BJ (cell line): ENCODE measurements at places on chromosomes 2 and 18. TPM values are rescaled to one million over a fixed set of nuclear protein-coding genes. Genes with fewer than 3 reads are reported as not detected.

CXCR1 gene
- polyA plus RNA-seq: not detected in 2 replicates

DNA sequence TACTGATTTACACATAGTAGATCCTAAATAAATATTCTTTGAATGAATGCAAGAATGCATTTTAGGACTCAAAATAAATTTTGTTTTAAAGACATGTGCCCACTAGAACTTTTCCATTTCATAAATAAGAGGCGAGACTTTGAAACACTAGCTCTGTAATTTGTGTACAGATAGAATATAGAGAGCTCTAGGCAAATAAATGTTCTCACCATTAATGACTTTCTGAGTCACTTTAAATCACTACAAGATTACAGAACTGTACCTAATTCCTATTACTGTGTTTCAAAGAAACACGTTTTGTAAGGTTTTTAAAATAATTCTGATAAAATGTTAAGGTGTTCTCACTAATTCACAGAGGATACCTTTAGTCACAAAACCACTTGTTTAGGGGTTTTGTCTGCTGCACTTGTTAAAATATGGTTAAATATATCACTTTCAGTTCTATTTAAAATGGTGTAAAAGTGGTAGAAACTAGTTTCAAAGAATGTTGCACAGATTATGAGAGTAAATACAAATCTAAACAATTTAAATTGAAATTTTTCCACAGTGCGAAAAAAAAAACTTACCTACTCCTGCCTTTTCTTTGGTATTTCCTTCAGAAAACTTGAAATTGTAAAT lies 158.7 kb upstream of the ZC3H15 start:
- DNase-seq: no peak

DNA sequence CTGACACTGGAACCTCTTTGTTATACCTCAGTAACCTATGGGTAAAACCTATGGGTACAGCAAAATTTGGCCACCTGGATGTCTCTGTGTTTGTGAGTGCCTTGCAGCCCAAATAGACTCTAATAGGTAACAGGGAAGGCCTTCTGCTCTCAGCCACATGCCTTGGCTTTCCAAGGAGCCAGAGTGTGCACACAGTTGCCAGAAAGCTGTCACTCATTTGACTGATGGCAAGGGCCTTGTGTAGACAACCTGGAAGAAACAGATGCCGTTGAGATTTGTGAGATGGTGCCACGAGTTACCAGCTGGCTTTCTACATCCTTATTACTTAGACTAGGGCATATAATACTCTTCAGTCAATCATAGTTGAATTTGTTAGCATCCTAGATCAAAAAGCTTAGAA lies 90.1 kb upstream of the RAB12 start:
- no peak for DNase-seq

DNA sequence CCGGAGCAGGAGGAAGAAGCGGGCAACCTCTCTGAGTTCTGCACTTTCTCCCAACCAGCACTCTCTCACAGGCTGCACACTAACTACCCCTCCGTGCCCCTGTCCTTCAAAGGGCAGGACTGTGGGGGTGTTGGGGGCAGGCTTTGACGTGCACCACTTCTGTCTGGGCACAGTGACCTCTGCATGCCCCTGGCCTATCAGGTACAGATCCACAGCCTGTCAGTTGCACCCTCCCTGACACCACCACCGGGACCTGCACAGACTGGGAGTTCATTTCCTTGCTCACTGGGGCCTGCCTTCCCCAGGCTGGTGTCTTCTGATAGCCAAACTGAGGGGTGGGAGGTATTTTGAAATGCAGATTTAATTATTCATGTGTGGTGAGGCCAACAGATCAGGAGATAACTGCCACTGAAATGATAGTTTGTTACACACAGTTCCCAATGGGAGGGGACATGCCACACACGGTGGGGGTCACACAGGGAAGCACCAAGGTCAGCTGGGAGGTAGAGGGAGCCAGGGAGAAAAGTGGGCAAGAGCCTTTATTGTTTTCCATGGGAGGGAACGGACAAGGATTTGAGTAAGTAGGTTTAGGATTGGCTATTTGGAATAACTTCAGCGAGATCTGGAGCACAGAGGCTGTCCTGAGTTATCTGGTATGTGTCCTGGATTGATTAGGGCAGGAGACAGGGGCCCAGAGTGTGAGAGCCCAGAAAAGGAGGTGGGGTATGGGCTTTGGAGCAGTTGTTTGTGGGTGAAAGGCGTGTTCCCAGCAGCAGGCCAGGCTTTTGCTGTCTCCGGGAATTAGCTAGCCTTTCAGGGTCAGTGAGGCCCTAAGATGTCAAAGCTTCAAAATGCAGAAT lies 251.6 kb downstream of the AFF3 start:
- no peak for DNase-seq

R3HDM1 gene
- polyA plus RNA-seq: 31.4 and 39.9 TPM in 2 replicates

EGR4 gene
- polyA plus RNA-seq: not detected in 2 replicates

CSRNP3 gene
- polyA plus RNA-seq: 0.18 and 0.23 TPM in 2 replicates

SP140 gene
- polyA plus RNA-seq: 0.29 and 0.36 TPM in 2 replicates

ZNF2 gene
- 3.2 and 4.1 TPM in 2 replicates for polyA plus RNA-seq

GRCh38 chr2:241334813-241335212 lies 19.1 kb downstream of the SEPTIN2 start:
- no peak for DNase-seq

DNA sequence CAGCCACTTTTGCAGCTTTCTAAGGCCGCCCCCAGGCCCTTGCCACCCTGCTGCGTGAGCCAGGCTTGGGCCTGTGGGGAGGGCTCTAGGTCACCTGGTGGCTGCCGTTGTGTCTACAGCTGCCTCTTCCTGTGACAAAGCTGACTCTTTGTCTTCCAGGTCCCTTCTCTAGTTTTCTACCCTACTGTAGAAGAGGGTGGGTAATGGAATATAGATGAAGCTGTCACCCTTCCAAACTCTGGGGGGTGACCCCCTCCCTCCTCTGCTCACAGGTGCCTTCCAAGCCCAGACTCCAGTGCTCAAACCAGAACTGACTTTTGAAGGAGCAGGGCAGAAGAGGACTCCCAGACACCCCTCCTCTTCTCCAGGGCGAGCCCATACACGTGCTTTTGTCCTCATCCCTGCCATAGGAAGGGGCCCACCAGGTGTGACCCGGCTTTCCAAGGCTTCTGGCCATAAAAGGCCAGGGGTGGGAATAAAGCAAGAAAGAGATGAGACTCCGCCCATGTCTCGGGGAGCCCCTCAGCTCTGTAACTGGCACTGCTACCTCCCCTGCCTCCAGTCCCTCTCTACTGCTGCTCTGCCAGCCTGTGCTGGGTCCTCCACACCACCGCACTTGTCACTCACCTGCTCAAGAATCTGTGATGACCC lies 17.9 kb upstream of the SDC1 start:
- DNase-seq: no peak

GRCh38 chr18:10094655-10095054 lies 180.8 kb downstream of the VAPA start:
- no peak for DNase-seq
